ENCODE measurements at places on chromosomes 6 and 20.

DNA sequence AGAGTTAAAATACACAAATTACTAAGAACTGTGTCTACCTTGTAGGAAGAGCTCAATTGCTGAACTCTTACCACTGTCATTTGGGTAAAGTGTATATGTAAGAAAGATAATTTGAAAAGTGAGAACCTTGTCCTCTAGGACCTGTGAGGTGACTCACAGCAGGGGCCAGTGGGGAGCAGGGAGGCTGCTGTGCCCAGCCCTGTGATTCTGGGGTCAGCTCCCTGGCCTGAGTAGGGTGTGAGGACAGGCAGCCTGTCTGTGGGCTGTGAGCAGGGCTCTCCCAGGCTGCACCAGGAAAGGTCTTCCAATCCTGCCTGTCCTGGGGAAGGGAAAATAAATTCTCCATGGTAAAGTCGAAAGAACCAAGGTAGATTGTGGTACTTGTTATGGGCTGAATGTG, 27.3 kb upstream of the SIRPG start:
- no peak for DNase-seq

GRCh38 chr6:79170959-79171358, 63.5 kb downstream of the HMGN3 start:
- DNase-seq = no peak

GRCh38 chr6:152552616-152553209, 84.4 kb downstream of the SYNE1 start:
- peak; percentile 12 for DNase-seq

- DNase-seq = no peak
Measured at GRCh38 chr20:3760655-3761348, 6.8 kb downstream of the ADISSP start.
